ENCODE measurements at places on chromosomes 16 and 17. TPM values are rescaled to one million over a fixed set of nuclear protein-coding genes. Genes with fewer than 3 reads are reported as not detected.

- H3K4me3 ChIP-seq, result no peak overlapping the region
- no peak overlapping the region for H3K27ac ChIP-seq
- H3K36me3 ChIP-seq, result no peaks in the 10 kb centered on the region
- DNase-seq, result no peak
- H3K4me1 ChIP-seq, result no peaks in the 10 kb centered on the region
Measured at GRCh38 chr16:62386411-62386810, 350.2 kb upstream of the CDH8 start.

DNA sequence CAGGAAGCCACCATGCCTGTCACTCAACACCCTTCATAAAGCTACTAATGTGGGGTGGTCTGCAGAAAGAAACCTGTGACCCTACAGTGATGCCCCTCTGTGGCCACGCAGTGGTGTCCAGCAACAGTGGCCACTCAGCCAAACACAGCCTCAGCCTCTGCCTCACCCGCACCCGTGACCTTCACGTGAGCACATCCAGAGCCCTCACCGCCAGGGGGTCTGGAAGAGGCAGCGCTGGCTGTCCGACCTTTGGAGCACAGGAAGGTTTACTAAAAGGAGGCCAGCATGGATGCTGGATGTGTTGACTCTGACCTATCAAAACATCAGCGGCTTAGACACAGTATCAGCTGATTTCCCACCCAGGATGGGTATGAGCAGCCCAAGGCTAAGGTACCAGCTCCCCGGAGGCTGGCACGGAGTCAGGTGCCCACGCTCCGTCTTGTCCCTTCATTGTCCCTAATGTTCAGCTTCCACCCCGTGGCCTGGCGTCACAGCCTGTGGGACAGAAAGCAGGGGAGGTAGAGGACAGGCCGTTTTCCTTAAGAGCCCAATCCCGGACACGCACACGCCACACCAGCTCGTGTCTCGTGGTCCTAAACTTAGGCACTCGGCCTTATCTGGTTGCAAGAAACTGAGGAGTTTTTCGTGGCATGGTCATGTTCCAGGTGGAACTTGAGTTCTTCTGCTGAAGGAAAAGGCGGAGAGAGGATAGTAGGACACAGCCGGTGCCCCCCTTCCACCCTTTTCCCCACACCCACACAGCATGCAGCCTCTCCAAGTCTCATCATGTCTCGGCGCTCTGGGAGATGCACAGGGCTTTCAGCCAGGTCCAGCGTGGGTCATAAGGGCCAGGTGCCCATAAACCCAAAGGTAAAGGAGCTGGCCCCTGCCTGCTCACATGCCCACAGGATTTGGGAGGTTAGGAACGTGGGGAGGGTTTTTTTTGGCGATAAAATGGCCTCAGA lies 49.7 kb upstream of the ENDOV start:
- no peak overlapping the region for H3K27ac ChIP-seq
- H3K36me3 ChIP-seq, result peaks cover 46% of the 10 kb centered on the region
- no peak for DNase-seq
- H3K27me3 ChIP-seq, result no peaks in the 10 kb centered on the region
- no peak overlapping the region for H3K4me3 ChIP-seq
- peaks cover 12% of the 10 kb centered on the region for H3K4me1 ChIP-seq

GRCh38 chr16:56451753-56452689 lies 667 bp downstream of the OGFOD1 start:
- peaks cover 3% of the 10 kb centered on the region for H3K36me3 ChIP-seq
- DNase-seq, result peak; percentile 36
- H3K4me1 ChIP-seq, result peaks cover 3% of the 10 kb centered on the region
- no peaks in the 10 kb centered on the region for H3K27me3 ChIP-seq
- peak overlapping the region; percentile 76 for H3K27ac ChIP-seq
- peak overlapping the region; percentile 68 for H3K4me3 ChIP-seq

- H3K27ac ChIP-seq, result peak overlapping the region; percentile 96
- no peak for DNase-seq
- H3K4me3 ChIP-seq, result no peak overlapping the region
- peaks cover 64% of the 10 kb centered on the region for H3K4me1 ChIP-seq
Measured at GRCh38 chr17:2070241-2071023, 15.5 kb downstream of the HIC1 start.

DNA sequence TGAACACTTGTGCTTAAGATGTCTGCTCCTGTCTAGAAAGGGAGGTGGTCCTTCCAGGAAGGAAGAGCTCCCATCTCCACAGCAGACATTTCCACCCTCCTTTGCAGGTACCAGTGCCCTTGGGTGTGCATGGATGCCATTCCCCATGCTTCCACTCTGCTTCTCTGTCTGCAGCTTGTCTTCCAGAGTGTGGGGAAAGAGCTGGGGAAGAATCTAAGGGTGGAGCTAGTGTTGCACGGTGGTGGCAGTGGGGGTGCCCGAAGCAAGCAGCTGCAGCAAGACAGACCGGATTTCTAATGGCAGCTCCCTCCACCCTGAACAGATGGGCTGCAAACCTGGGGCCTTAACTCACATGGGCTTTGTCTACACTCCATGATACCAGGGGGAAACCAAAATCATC lies 22.6 kb upstream of the HOXB13 start:
- H3K4me1 ChIP-seq, result peaks cover 6% of the 10 kb centered on the region
- H3K27me3 ChIP-seq, result peaks cover 90% of the 10 kb centered on the region
- no peak overlapping the region for H3K4me3 ChIP-seq
- no peak overlapping the region for H3K27ac ChIP-seq
- no peaks in the 10 kb centered on the region for H3K36me3 ChIP-seq

- no peak for DNase-seq
- H3K4me3 ChIP-seq, result no peak overlapping the region
- H3K36me3 ChIP-seq, result no peaks in the 10 kb centered on the region
- H3K27ac ChIP-seq, result no peak overlapping the region
- H3K4me1 ChIP-seq, result peaks cover 4% of the 10 kb centered on the region
- no peaks in the 10 kb centered on the region for H3K27me3 ChIP-seq
Measured at GRCh38 chr17:72511874-72512273, 391.1 kb downstream of the SOX9 start.

- no peaks in the 10 kb centered on the region for H3K4me1 ChIP-seq
- no peaks in the 10 kb centered on the region for H3K27me3 ChIP-seq
- H3K36me3 ChIP-seq, result peaks cover 5% of the 10 kb centered on the region
- no peak for DNase-seq
- no peak overlapping the region for H3K27ac ChIP-seq
Measured at GRCh38 chr17:82917699-82918345, 78.0 kb upstream of the ZNF750 start.

DNA sequence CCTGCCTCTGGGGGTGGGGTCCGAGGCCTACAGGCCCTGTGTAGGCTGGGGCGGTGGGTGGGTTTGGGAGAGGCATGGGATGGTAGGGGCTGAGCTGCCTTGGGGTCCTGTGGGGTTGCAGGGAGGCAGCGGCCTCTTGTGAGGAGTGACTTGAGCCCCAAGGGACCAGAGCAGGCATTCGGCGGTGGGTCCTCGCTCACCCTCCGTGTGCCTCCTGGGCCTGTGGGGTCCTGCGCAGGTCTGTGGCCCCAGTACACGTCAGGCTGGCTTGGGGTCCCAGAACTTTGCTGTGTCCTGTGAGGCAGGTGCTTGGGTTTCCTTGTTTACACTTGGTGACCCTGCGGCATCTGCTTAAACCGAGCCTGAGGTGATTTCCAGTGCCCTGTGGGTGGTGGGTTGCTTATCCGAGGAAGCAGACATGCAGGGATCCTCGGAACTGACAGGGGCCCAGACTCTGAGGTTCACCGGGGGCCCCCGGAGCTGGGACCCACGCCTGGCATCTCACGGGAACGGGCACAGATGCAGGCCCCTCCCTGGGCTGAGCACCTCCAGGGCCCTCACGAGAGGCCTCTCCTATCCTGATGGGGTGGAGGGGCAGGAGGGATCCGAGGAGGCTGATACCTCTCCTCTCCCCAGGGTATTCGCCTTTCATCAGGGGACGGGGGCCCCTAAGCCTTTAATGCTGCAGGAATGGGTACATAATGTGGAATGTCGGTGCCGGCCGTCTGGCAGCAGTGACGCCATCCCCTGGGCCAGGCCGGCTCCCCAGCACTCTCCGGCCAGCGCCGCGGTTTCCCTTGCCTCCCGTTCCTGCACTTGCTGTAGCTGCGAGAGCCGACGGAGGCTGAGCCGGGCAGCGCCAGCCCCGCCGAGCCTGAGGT lies 7.7 kb downstream of the METRNL start:
- H3K27ac ChIP-seq, result no peak overlapping the region
- peaks cover 15% of the 10 kb centered on the region for H3K36me3 ChIP-seq
- no peak overlapping the region for H3K4me3 ChIP-seq
- H3K27me3 ChIP-seq, result no peaks in the 10 kb centered on the region
- H3K4me1 ChIP-seq, result peaks cover 24% of the 10 kb centered on the region
- DNase-seq, result no peak

- peak overlapping the region; percentile 78 for H3K27ac ChIP-seq
- H3K36me3 ChIP-seq, result no peaks in the 10 kb centered on the region
- DNase-seq, result peak; percentile 83
- H3K27me3 ChIP-seq, result no peaks in the 10 kb centered on the region
Measured at GRCh38 chr17:1764284-1764683, 2.4 kb downstream of the SERPINF1 start.

GRCh38 chr16:67283039-67283825 lies 3.9 kb downstream of the PLEKHG4 start:
- H3K36me3 ChIP-seq, result peaks cover 15% of the 10 kb centered on the region
- no peaks in the 10 kb centered on the region for H3K27me3 ChIP-seq
- H3K4me3 ChIP-seq, result no peak overlapping the region
- peaks cover 3% of the 10 kb centered on the region for H3K4me1 ChIP-seq
- no peak for DNase-seq

- no peaks in the 10 kb centered on the region for H3K36me3 ChIP-seq
- peak; percentile 36 for DNase-seq
- no peak overlapping the region for H3K4me3 ChIP-seq
- no peaks in the 10 kb centered on the region for H3K27me3 ChIP-seq
Measured at GRCh38 chr17:56173958-56174835, 20.9 kb downstream of the ANKFN1 start.

GRCh38 chr16:397135-397661 lies at the start of gene NME4:
TSS of gene NME4 (plus strand) at chr16:397199. CDS start at chr16:397223, 24 bp downstream.
- H3K27ac ChIP-seq, result peak within 1 kb of the TSS; percentile 8
- no peaks in the 10 kb centered on the region for H3K27me3 ChIP-seq
- peaks cover 2% of the 10 kb centered on the region for H3K4me1 ChIP-seq
- peaks cover 8% of the 10 kb centered on the region for H3K36me3 ChIP-seq

GRCh38 chr17:7147772-7148171 lies 31.4 kb downstream of the ASGR1 start:
- H3K4me3 ChIP-seq, result no peak overlapping the region
- peaks cover 10% of the 10 kb centered on the region for H3K27me3 ChIP-seq
- no peaks in the 10 kb centered on the region for H3K4me1 ChIP-seq
- H3K36me3 ChIP-seq, result no peaks in the 10 kb centered on the region

GRCh38 chr17:76527430-76528111 lies 9.9 kb downstream of the CYGB start:
- H3K4me3 ChIP-seq, result no peak overlapping the region
- H3K27me3 ChIP-seq, result no peaks in the 10 kb centered on the region
- H3K4me1 ChIP-seq, result peaks cover 44% of the 10 kb centered on the region
- peaks cover 2% of the 10 kb centered on the region for H3K36me3 ChIP-seq
- H3K27ac ChIP-seq, result peak overlapping the region; percentile 37

DNA sequence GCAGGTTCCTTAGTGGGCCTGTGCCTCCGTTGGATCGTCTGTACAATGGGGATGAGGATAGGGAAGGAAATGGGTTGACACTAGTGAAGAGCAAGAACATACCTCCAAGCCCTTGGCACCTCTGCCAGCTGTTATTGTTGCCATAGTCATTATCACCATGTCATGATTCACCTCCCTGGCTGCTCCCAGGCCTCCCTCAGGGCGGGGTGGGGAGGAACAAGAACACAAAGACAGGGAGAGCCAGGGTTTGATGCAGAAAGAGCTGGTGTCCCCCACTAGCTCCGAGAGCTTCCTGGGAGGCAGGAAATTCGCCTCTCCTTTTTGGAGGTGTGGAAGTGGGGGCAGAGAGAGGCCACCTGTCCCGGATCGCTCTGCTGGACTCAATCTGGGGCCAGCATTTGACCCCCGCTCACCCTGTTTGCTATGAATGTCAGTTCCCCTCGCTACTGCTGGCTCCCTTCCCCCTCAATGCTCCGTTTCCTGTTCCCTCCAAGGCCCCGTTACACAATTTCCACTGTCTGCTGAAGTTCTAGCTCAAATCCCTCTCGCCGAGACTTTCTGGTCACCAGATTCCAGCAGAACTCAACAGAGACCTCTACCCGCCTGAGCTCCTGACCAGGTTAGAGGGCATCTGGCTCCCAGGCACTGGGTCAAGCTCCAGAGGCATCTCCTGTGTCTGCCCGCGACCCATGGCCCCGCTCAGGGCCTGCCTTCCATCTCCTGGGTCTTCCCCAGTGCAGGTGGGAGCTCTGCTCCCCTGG lies 9.1 kb downstream of the TIMP2 start:
- no peak overlapping the region for H3K4me3 ChIP-seq
- peak; percentile 66 for DNase-seq
- peaks cover 6% of the 10 kb centered on the region for H3K36me3 ChIP-seq
- H3K27me3 ChIP-seq, result no peaks in the 10 kb centered on the region

GRCh38 chr17:69325518-69326376 lies 1.2 kb downstream of the ABCA5 start:
- no peaks in the 10 kb centered on the region for H3K27me3 ChIP-seq
- H3K4me3 ChIP-seq, result peak overlapping the region; percentile 41
- no peak overlapping the region for H3K27ac ChIP-seq
- DNase-seq, result no peak

GRCh38 chr16:919658-920050 lies 51.1 kb downstream of the LMF1 start:
- H3K27ac ChIP-seq, result peak overlapping the region; percentile 50
- H3K4me3 ChIP-seq, result no peak overlapping the region
- peaks cover 7% of the 10 kb centered on the region for H3K4me1 ChIP-seq
- no peaks in the 10 kb centered on the region for H3K27me3 ChIP-seq
- DNase-seq, result no peak

DNA sequence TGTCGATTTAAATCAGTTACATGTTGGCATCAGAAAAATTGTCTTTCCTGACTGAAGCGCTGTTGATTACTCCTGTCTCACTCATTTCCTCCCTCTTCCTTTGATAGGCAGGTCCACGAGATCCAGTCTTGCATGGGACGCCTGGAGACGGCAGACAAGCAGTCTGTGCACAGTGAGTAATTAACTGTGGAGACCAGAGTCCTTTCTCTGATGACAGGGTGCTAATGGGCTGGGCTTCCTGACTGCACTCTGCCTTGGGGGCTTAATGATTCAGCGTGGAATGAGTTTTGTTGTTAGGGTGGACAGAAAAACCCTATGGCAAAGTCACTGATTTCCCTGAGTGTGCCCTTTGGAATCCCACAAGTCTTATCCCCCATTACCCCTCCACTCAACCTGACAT lies 6.5 kb downstream of the GOSR2 start:
- H3K27ac ChIP-seq, result no peak overlapping the region
- peaks cover 8% of the 10 kb centered on the region for H3K36me3 ChIP-seq
- H3K4me1 ChIP-seq, result peaks cover 2% of the 10 kb centered on the region
- no peaks in the 10 kb centered on the region for H3K27me3 ChIP-seq
- no peak overlapping the region for H3K4me3 ChIP-seq

GRCh38 chr17:538181-538973 lies 176.3 kb downstream of the VPS53 start:
- H3K4me3 ChIP-seq, result no peak overlapping the region
- H3K27me3 ChIP-seq, result no peaks in the 10 kb centered on the region
- peak; percentile 49 for DNase-seq
- no peak overlapping the region for H3K27ac ChIP-seq

GRCh38 chr16:11742093-11742535 lies 543 bp downstream of the TXNDC11 start:
- DNase-seq, result peak; percentile 15
- H3K27me3 ChIP-seq, result no peaks in the 10 kb centered on the region
- H3K4me3 ChIP-seq, result peak overlapping the region; percentile 43
- no peaks in the 10 kb centered on the region for H3K36me3 ChIP-seq

The GFAP gene
- 0.31 TPM for polyA plus RNA-seq

The SOX8 gene
- polyA plus RNA-seq, result not detected

The KCNJ18 gene
- polyA plus RNA-seq, result not detected

The TERB1 gene
- not detected for polyA plus RNA-seq

The AHSP gene
- polyA plus RNA-seq, result not detected

The HOXB13 gene
- not detected for polyA plus RNA-seq

The TNFRSF17 gene
- not detected for polyA plus RNA-seq

The KRTAP9-8 gene
- not detected for polyA plus RNA-seq

The FMNL1 gene
- 1.9 TPM for polyA plus RNA-seq

The CDYL2 gene
- polyA plus RNA-seq, result 1.1 TPM

The ALDH3A1 gene
- polyA plus RNA-seq, result 0.12 TPM

All from fibroblast of lung (primary cell).